ENCODE measurements at places on chromosomes 6 and 20. TPM values are rescaled to one million over a fixed set of nuclear protein-coding genes. Genes with fewer than 3 reads are reported as not detected.

DNA sequence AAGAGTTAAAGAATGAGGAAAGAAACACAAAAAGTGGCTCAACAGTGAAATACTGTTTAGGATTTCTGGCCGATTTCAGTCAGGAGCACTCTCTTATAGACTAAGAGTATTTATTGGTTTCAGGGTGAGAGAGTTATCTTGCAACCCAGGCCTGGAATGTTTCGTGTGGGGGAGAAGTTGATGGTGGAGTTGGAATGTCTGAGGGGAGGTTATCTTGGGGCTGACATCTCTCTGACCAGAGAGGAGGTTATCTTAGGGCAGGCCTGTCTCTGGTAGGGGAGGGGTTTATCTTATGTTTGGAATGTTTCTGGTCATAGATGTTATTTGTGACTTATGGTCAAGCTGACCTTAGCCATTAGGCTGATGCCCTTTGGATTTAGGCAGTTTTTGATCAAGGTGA is 80.3 kb downstream of the HTR1B start:
- H3K27me3 ChIP-seq = no peaks in the 10 kb centered on the region
- no peak for DNase-seq
- no peaks in the 10 kb centered on the region for H3K4me1 ChIP-seq

DNA sequence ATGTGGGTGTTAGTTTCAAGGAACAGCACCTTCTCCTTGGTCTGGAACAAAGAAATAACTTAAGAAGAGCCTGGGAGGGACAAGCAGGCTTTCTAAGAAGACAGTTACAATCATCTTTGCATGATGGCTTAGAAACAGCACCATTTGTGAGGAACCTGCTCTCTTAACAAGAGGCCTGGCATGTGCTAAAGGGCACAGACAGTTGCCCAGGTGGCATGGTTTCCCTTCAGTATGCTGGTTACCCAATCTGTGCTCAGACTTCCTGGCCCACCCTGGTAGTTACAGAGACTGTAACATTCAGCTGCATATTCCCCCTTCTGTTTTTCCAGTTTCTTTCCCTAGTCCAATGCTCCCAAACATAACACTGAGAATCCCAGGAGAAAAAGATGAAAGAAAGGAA is 84.0 kb downstream of the CHD6 start:
- no peaks in the 10 kb centered on the region for H3K4me1 ChIP-seq
- no peaks in the 10 kb centered on the region for H3K36me3 ChIP-seq
- H3K27me3 ChIP-seq = no peaks in the 10 kb centered on the region

DNA sequence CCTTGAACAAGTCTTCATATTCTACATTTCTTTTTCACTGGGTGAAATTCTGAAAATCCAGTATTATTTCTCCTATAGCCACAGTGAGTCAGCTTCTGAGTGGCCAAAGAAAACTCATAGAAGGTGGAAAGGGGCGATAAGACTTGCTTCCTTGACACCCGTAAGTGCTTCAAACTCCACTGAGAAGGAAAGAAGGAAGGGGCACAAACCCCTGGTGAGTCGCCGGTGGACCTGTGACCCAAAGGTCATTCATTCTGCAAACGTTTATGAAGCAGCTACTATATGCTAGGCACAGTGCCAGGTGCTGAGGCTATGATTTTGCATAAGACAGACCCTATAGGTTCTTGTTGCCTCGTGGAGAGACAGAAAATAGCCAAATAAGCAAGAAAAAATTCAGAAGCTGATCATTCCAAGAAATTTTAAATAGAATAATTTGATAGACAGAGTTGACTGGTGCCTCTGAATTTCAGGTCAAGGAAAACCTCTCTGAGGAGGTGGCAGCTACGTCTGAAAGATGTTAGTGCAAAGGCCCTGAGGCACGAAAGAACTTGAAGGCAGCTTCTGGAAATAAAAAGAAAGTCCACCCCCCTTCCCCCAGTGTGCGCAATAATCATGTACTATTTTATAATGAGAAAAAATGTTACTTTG is 118.2 kb downstream of the CD24 start:
- DNase-seq = no peak
- no peaks in the 10 kb centered on the region for H3K36me3 ChIP-seq
- no peak overlapping the region for H3K4me3 ChIP-seq
- no peaks in the 10 kb centered on the region for H3K27me3 ChIP-seq

DNA sequence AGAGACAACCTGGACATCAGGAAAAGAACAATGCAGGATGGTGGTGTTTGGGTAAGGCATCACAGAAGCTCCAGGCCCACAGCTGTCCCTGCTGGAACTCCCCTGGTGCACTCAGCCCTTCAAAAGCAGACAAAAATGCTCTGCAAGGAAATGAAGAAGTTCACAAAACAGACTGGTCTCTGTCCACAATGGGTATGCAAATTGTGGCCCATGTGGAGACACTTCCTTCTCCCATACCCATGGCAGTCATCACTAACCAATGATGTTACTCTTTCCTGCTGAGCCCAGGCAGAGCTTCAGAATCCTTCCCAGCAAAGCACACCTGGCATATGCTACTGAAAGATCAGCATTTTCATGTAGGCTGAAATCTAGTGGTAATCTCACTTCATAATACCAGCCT is 42.6 kb upstream of the PXDC1 start:
- DNase-seq = peak; percentile 43
- peaks cover 21% of the 10 kb centered on the region for H3K4me1 ChIP-seq
- no peaks in the 10 kb centered on the region for H3K27me3 ChIP-seq
- no peak overlapping the region for H3K4me3 ChIP-seq
- H3K36me3 ChIP-seq = no peaks in the 10 kb centered on the region

DNA sequence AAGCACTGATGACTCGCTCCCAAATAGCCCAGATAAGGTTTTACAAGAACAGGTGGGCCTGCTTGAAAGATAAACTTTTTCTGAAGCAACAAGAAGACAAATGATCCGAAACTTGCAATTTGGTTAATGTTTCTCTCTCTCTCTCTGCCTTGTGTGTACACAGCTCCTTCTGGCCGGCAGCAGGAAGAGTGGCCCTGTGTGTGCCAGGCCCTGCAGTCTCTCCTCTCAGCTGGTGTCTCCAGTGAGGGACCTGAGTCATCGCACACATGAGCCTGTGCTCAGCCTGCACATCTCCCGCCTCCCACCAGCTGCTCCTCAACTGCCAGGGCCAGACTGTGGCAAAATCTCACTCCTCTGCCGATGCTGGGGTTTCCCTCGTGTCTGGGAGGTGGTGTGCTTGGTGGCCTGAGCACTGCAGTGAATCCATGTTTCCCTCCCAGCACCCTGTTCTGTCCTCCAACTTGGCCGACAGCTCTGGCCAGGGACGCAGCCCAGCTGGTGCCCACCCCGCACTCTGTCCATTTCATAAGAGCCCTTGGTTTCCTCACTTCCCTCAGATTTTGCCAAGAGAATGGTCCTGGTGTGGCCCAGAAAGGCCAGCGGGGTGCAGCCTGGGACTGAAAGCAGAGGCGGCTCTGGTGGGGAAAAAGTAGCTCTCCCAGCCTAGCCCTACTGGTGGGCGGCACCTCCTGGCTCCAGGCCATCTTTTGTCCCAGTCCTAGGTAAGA is 49.4 kb downstream of the ERMARD start:
- H3K27ac ChIP-seq = no peak overlapping the region
- peaks cover 3% of the 10 kb centered on the region for H3K27me3 ChIP-seq
- no peaks in the 10 kb centered on the region for H3K36me3 ChIP-seq
- no peak overlapping the region for H3K4me3 ChIP-seq
- H3K4me1 ChIP-seq = peaks cover 3% of the 10 kb centered on the region
- no peak for DNase-seq

DNA sequence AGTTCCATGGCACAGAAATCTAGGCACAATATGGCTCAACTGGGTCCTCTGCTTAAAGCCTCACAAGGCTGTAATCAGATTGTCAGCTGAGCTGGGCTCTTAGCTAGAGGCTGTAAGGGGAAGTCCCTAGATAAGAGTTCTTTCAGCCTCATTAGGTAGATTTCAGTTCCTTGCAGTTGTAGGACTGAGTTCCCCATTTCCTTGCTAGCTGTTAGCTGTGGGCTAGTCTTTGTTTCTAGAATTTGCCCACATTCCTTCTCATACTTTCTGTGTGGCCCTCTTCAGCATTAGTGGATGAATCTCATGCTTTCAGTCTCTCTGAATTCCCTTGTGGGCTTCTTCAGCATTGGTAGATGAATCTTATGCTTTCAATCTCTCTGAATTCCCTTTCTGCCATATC is 71.0 kb upstream of the MRAP2 start:
- H3K4me3 ChIP-seq = no peak overlapping the region
- H3K4me1 ChIP-seq = no peaks in the 10 kb centered on the region
- no peak overlapping the region for H3K27ac ChIP-seq
- peaks cover 41% of the 10 kb centered on the region for H3K36me3 ChIP-seq
- DNase-seq = no peak

DNA sequence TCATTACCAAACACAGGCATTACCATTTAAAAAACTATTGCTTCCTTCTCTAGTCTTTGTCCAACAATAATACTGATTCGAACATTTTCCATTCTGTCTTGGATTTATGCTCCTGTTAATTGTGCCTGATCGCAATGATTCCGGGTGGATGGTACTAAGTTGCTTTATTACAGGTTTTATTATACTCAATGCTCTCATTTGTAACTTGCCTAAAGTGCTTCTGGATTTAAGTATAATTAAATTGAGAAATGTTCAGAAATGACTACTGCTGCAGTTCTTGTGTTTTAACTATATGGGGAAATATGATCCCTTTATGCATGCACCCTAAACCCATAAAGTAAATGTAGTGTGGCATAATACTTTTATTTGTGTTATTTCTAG is 7.2 kb downstream of the TFAP2A start:
- H3K27ac ChIP-seq = no peak overlapping the region
- H3K4me3 ChIP-seq = no peak overlapping the region
- H3K4me1 ChIP-seq = peaks cover 24% of the 10 kb centered on the region
- no peaks in the 10 kb centered on the region for H3K36me3 ChIP-seq
- DNase-seq = no peak

DNA sequence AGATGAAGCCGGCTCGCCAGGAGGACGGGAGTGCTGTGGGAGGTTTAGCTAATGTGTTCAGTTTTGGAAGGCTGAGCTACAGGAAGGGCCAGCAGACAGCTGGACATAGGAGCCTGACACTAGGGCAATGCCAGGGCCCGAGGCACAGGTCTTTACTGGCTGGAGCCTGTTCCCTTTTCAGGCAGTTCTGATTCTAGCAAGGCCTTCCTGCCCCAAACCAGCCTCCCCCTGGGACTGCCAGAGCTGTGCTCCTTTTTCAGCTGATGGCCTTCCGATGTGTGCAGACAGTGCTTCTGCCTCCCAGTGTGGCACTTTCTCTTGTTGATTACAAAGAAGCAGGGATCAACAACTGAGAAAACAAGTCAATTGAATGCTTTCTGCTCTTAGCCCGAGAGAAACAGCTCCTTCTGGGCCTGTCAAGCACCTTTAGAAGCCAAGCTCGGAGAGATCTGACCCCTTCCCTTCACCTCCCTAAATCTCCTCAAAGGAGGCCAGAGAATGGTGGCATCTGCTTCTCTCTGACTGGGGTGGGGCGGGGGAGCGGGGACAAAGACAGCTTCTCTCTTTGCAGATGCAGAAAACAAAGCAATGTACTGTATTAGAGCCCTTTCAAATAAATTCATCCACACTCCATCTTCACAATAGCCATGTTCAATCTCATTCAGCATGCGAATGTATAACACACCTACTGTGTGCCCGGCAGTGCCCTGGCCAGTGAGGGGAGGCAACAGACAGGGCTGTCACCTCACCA is 63.2 kb downstream of the RAB44 start:
- no peak overlapping the region for H3K4me3 ChIP-seq
- H3K27ac ChIP-seq = no peak overlapping the region
- peaks cover 56% of the 10 kb centered on the region for H3K4me1 ChIP-seq
- no peaks in the 10 kb centered on the region for H3K27me3 ChIP-seq
- DNase-seq = no peak

GRCh38 chr6:70234561-70235236 is 68.2 kb downstream of the COL9A1 start:
- H3K4me1 ChIP-seq = no peaks in the 10 kb centered on the region
- no peak overlapping the region for H3K27ac ChIP-seq
- DNase-seq = no peak
- no peaks in the 10 kb centered on the region for H3K27me3 ChIP-seq

DNA sequence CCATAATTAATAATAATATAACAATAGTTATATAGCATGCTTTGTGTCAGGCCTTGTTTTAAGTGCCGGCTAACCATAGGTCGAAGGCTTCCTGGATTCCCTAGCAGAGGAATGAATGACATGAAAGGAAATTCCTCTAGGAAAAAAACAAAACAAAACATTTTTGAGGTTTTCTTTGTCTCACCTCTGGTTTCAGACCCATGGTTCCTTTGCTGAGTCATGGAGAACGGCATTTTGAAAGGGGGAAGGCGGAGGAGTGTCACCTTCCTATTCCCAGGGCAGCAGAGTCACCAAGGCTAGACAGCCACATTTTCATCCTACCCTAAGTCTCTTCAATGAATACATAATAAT is 25.3 kb upstream of the CCND3 start:
- no peak overlapping the region for H3K27ac ChIP-seq
- no peaks in the 10 kb centered on the region for H3K36me3 ChIP-seq
- H3K27me3 ChIP-seq = no peaks in the 10 kb centered on the region

- no peak overlapping the region for H3K4me3 ChIP-seq
- H3K27ac ChIP-seq = no peak overlapping the region
Observed at GRCh38 chr6:106530502-106530901, 98.8 kb downstream of the RTN4IP1 start.

- no peaks in the 10 kb centered on the region for H3K4me1 ChIP-seq
- H3K27ac ChIP-seq = no peak overlapping the region
- no peaks in the 10 kb centered on the region for H3K36me3 ChIP-seq
- DNase-seq = no peak
- H3K4me3 ChIP-seq = no peak overlapping the region
Observed at GRCh38 chr20:32756156-32756555, 6.0 kb upstream of the DNMT3B start.

DNA sequence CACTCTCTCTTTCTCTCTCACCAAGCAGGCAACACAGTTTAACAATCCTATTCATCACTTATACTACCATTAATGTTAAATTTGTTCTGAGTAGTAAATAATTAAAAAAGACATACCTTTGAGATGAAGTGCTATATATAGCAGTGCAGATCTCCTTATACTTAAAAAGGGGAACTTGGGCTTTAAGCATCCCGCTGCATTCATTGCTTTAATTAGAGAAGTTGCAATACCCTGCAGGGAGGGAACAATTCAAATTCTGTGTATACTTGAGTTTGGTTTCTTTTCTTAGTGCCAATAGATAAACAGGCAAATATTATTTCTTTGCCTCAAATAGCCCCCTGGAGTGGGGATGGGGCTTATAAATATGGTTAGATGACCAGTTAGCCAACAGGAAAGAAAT is 10.8 kb upstream of the ZBTB24 start:
- H3K4me1 ChIP-seq = peaks cover 14% of the 10 kb centered on the region
- DNase-seq = peak; percentile 52
- H3K4me3 ChIP-seq = no peak overlapping the region
- H3K27me3 ChIP-seq = no peaks in the 10 kb centered on the region
- H3K27ac ChIP-seq = no peak overlapping the region

DNA sequence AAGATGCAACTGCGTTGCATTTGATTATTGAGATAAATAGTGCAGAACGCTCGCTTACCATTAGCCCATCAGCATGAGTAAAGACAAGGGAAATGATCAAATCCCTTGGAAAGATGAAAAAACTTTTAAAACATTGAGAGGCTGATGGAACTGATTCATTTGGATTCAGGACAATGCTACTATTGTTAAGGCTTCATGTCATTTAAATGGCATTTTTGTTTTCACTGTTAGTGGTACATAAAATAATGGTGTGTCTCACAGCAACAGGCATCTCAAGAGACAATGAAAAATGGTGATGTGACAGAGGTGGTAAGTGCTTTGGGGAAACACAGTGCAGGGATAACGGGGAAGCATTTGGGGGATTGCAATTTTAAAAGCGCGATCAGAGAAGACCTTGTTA is 159.7 kb upstream of the KCNG1 start:
- no peaks in the 10 kb centered on the region for H3K36me3 ChIP-seq
- H3K27ac ChIP-seq = no peak overlapping the region
- no peaks in the 10 kb centered on the region for H3K4me1 ChIP-seq
- H3K27me3 ChIP-seq = peaks cover 3% of the 10 kb centered on the region
- H3K4me3 ChIP-seq = no peak overlapping the region
- DNase-seq = no peak

Gene C6orf118
- polyA plus RNA-seq = not detected

Gene SMPDL3A
- 0.20 TPM for polyA plus RNA-seq

Gene CBFA2T2
- polyA plus RNA-seq = 32.3 TPM

Gene CALHM4
- polyA plus RNA-seq = not detected

Gene WFDC13
- not detected for polyA plus RNA-seq

Data from B cell (primary cell).